ENCODE measurements at places on chromosomes 13 and 19.

- DNase-seq: no peak
Observed at GRCh38 chr19:48966541-48967345, 1.6 kb downstream of the FTL start.

- no peak for DNase-seq
Observed at GRCh38 chr13:27372896-27373295, 51.5 kb upstream of the GTF3A start.

- no peak for DNase-seq
Observed at GRCh38 chr13:35923347-35923746, 207.8 kb downstream of the DCLK1 start.

DNA sequence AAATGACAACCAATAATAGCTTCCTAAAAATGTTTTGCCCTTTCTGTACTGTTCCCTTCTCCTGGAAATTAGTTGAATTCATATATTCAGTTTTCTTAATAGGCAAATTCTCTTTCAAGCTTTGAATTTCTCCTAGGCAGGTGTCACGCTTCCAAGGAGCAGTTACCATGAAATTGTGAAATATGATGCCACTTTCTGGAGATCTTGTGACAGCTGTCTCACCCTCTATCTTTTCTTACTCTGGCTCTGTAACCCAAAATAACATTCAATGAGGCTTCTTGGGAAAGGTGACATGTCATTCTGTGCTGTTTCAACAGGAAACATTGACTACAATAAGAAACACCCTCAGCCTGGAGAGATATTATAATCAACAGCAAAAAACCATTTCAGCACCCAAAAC is 80.3 kb upstream of the MRI1 start:
- DNase-seq: no peak

GRCh38 chr13:21330126-21330861 is 128.8 kb downstream of the ZDHHC20 start:
- peak; percentile 14 for DNase-seq

GRCh38 chr13:66994517-66995202 is 235.5 kb downstream of the PCDH9 start:
- DNase-seq: no peak

GRCh38 chr19:49119411-49120324 is at the start of gene PPFIA3:
TSS of gene PPFIA3 (plus strand) at chr19:49119544. CDS start at chr19:49127874, 8,330 bp downstream.
- DNase-seq: peak; percentile 35

GRCh38 chr13:98217597-98217996 is 40.5 kb upstream of the RNF113B start:
- DNase-seq: no peak

- no peak for DNase-seq
Observed at GRCh38 chr13:21463424-21463823, 4.3 kb upstream of the ZDHHC20 start.

GRCh38 chr19:51480590-51480989 is 2.3 kb downstream of the CEACAM18 start:
- no peak for DNase-seq

DNA sequence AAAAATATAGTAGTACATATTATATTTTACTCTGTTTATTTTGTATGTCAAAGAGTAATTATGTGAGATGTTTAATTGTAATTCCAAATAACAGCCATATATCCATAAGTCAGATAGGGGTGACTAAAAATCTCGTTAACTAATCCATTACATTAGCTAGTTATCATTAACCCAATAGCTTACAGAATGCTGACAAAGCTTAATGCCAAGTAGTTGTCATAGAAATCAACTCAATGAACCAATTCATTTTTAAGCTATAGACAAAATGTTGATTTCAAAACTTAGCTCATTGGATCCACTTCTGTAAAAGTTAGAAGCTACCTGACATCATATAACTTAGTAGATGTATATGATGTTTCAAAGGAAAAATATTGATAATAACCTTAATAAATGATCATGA is 206.7 kb upstream of the SLITRK1 start:
- no peak for DNase-seq

DNA sequence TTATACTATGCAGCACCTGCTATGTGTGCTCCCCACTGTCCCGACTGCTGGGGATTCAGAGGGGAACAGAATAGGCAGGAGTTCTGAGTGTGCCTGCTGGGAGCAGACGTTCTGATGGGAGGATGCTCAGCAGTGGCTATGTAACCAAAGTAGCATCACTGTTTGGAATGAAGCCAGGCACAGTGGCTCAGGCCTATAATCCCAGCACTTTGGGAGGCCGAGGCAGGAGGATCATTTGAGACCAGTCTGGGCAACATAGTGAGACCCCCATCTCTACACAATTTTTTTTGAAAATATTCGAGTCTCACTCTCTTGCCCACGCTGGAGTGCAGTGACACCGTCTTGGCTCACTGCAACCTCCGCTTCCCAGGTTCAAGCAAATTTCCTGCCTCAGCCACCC is 6.0 kb downstream of the ATG4D start:
- no peak for DNase-seq

- DNase-seq: no peak
Observed at GRCh38 chr19:21202865-21203494, 61.1 kb downstream of the ZNF431 start.

GRCh38 chr19:14337510-14337909 is 43.7 kb upstream of the ADGRE5 start:
- DNase-seq: peak; percentile 41

DNA sequence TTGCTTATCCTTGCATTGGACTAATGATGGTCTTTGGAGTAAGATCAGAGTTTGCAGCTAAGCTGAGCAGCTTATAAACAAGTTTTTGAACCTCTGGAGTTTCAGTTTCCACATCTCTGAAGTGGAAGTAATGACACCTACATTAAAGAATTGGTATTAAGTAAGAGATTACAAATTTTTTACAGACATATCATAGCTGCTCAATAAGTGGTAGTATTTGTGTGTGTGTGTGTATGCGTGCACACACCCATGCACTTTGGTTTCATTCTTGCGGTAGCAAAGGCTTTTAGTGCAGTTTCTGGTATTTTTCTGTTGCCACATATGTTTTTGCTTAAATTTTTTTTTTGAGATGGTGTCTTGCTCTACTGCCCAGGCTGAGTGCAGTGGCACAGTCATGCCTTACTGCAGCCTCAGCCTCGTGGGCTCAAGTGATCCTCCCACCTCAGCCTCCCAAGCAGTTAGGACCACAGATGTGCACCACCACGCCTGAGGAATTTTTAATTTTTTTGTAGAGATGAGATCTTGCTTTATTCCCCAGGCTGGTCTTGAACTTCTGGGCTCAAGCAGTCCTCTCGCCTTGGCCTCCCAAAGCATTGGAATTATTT is 4.5 kb downstream of the NAA16 start:
- DNase-seq: no peak

GRCh38 chr19:750640-751423 is at the start of gene MISP:
TSS of gene MISP (plus strand) at chr19:751112. CDS start at chr19:756947, 5,835 bp downstream.
- DNase-seq: no peak

GRCh38 chr13:103640606-103641005 is 574.4 kb upstream of the SLC10A2 start:
- no peak for DNase-seq

GRCh38 chr13:25190256-25190655 is 18.2 kb upstream of the AMER2 start:
- no peak for DNase-seq

- DNase-seq: no peak
Observed at GRCh38 chr13:29977476-29978120, 127.2 kb upstream of the UBL3 start.

GRCh38 chr13:111082240-111082639 is 32.9 kb upstream of the ARHGEF7 start:
- DNase-seq: no peak

DNA sequence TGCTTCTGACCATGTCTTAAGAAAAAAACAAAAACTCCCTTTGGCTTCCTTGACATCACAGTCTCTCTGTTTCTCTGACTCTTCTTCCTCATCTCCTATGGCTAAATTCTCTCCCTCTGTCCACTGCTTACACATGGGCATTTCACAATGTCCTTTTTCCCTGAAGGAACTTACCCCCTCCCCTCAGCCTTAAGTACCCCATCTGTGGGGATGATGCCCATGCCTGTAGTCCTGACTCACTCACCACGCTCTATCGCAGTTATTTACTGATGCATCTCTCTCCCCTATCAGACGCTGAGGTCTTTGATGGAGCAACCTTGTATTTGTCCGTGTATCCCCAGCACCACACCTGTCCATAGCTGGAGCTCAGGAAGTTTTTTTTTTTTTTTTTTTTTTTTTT is 32.4 kb downstream of the ACTN4 start:
- peak; percentile 25 for DNase-seq

- peak; percentile 45 for DNase-seq
Observed at GRCh38 chr19:52923778-52924593, 758 bp upstream of the ZNF888 start.

DNA sequence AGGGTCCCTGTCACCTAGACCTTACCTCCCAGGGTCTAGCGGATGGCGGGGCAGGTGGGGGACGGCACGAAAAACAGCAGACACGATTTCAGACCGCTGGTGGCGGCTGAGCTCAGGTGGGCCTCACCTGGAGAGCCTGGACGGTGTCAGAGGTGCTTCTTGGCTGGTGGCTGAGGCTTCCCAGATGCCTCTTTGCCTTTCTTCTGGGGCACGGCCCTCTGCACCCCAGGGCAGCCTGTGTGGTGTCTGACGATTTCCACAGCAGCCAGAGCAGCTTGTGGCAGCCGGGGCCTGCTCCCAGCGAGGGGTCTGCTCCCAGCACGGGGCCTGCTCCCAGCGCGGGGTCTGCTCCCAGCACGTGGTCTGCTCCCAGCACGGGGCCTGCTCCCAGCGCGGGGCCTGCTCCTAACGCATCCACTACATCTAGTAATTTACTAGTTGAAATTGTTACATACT is 66.7 kb downstream of the ATP11A start:
- DNase-seq: no peak

GRCh38 chr19:36972571-36972970 is 56.4 kb downstream of the ZNF568 start:
- DNase-seq: no peak

DNA sequence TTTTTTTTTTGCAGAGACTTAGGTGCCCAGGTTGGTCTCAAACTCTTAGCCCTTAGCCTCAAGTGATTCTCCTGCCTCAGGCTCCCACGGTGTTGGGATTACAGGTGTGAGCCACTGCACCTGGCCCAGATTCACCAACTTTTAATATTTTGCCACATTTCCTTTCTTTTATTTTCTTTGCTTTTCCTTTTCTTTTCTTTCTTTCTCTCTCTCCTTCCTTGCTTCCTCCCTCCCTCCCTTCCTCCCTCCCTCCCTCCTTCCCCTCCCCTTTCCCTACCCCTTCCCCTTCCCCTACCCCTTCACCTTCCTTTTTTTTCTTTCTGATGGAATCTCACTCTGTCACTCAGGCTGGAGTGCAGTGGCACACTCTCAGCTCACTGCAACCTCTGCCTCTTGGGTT is 35.3 kb downstream of the BICRA start:
- no peak for DNase-seq

DNA sequence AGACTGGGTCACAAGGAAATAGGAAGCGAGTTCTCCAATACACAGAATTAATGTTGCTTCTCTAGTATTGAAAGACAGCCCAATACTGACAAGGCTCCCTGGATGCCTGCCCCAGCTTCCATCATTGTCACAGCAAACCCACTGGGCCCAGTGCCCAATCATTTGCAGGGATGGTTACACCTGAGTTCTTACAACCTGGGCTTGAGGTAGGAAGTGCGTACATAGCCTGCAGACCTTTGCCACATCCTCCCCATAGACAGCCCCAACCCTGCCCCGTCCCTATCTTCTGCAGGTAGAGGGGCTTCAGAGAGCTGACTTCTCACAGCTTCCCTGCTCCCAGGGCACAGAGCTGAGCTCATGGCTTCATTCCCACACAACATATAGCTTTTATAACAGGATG is 108.1 kb upstream of the UBL3 start:
- DNase-seq: no peak

DNA sequence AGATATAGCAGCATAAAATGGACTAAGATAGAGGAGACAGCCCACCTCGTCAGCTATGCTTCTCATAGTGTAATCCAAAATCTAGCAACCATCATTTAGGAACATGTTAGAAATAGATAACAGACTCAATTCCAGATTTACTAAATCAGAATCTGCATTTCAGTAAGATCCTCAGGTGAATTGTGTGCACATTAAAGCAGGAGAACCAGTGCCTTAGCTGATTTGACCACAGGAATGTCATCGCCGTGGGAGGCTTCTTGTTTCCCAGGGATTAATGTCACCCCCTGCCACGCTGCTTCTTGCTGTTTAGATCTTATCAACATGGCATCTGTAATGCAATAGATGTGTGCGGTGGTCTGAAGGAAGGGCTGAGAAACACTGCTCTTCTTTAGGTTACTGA is 84.0 kb downstream of the GPC5 start:
- no peak for DNase-seq

DNA sequence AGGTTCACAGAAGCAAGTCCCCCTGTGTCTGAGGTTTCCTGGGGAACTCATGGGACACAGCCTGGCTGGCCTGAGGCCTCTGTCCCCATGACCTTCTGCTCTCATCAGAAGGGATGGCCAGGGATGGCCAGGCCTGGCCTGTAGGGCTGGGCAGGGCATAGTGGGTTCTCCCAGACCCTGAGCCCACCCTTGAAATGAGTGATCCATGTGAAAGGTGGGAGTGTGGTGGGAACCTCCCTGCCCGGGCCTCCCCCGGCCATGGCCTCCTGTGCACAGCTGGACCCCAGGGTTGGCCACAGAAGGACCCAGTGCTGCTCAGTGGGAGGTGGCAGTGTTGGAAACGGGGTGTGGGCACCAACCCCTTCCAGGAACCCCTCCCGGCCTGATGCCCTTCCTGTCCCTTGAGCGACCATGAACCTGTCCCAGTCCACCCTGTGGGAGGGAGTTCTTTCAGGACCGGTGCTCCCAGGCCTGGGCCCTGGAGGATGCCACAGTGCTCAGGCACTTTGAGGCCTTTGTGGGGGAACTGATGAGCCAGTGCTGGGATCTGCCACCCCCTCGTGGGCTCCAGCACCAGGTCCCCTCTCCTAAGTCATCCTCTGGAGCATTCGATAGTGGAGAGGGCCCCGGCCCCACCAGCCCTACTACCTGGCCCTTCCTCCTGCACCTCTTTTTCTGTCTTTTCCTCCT is 15.5 kb upstream of the ZNF14 start:
- no peak for DNase-seq

- DNase-seq: no peak
Observed at GRCh38 chr19:54436031-54436523, 12.9 kb upstream of the LENG8 start.

GRCh38 chr13:27354379-27354778 is 70.0 kb upstream of the GTF3A start:
- no peak for DNase-seq

- DNase-seq: no peak
Observed at GRCh38 chr13:20239748-20240147, 7.6 kb upstream of the GJB6 start.

DNA sequence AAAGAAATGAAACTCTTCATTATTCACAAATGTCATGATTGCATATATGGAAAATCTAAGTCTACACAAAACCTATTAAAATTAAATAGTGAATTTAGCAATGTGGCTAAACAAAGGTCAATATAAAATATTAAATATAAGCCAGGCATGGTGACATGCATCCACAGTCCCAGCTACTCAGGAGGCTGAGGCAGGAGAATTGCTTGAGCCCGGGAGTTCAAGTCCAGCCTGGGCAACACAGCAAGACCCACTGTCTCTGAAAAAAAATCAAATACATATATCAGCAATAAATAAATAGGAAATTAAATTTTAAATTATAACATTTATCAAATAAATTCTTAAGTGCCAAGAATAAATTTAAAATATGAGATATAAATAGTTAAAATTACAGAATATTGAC is 11.9 kb downstream of the PSMC4 start:
- no peak for DNase-seq
